AG04449 (cell line): ENCODE measurements at places on chromosomes 1 and 21.

- DNase-seq: no peak
These were observed 779.4 kb upstream of the ADGRL4 start for GRCh38 chr1:79785964-79786363.

DNA sequence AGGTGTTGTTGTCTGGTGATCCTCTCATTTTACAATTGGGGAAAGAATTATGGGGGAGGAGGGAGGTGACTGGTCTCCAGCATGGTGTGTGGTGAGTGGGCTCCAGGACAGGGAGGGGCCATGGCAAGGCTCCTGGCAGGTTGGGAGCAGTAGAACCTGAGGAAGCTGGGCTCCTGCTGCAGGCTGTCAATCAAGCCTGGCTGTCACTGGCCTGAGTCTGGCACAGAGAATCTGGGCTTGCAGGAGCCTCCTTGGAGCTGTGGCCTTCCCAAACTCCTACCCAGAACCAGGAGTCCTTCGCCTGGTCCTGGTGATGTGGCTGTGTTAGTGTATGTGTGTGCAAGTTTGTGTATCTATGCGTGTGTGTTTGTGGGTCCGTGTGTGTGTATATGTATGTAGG lies 131.9 kb upstream of the CSF3R start:
- no peak for DNase-seq

GRCh38 chr1:197690074-197690473 lies 85.2 kb downstream of the DENND1B start:
- no peak for DNase-seq

DNA sequence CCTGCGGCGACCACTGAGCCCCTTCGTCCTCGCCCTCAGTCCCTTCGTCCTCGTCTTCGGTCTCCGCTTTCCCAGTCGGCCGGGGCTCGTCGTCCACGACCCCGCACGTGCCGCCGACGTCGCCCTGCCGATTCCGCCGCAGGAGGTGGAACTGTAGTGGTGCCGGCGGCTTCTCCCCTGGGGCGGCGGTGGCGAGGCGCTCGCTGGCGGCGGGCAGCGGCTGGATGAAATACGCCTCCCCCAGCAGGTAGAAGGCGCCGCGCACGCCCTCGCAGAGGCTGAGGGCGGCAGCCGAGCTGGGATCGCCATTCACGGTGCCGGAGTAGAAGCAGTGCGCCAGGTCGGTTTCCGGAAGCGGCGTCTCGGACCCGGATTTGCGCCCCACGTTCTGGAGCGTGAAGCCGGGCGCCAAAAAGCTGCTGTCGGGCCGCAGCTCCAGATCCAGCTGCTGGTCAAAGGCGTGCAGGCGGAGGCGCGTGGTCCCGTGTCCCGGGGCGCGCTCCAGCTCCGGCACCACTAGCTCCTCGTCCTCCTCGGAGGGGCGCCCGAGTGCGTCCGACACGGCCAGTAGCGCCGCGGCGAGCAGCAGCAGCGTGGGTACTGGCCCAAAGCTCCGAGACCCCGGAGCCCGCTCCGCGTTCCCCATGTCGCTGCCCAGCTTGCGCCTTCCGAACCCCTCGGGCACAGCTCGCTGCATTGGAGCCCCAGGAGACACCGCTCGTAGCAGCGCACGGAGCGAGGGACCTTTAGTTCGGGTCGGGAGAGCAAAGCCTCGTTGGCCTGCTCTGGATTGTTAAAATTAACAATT lies 747 bp downstream of the ADAMTS1 start:
- DNase-seq: no peak

GRCh38 chr1:97461782-97462181 lies 459.1 kb downstream of the DPYD start:
- DNase-seq: no peak

- DNase-seq: no peak
These were observed 58.5 kb downstream of the SLC66A1 start for GRCh38 chr1:19370453-19371170.

- DNase-seq: no peak
These were observed 120.1 kb downstream of the SYT2 start for GRCh38 chr1:202590126-202590525.

- no peak for DNase-seq
These were observed 15.4 kb upstream of the CD2 start for GRCh38 chr1:116738673-116739370.

- peak; percentile 67 for DNase-seq
These were observed 2.3 kb downstream of the SLC2A5 start for GRCh38 chr1:9066945-9067807.

- DNase-seq: no peak
These were observed 415.5 kb downstream of the RPS6KC1 start for GRCh38 chr1:213466541-213466940.

DNA sequence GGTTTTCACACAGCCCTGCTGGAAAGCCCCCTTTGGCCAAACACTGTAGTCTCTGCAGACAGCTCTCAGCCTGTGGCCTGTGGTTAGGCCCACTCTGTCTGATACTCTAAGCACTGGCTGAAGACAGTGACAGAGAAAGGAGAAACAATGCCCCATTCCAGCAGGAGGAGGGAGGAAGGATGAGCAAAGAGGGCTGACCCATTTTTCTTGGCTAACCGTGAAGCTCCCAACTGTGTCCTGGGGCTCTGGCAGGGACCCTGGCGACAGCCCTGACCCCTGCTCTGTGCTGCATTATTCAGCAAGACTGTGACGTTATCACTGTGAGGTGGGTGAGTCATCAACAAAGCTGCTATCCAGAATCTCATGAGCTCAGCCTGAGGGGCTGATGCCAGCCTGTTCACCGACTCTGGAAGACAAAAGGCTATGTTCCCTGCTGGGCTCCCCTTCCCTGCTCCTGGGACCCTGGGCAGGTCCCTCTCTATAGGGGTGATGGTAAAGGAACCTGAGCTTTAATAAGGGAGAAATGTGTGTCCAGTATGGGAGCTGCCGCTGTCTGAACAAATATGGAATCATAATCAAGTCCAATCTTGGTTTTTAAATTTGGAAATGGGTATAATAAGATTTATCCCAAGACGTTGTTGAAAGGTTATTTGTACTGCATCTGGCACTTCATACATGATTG lies 107.0 kb downstream of the RHOU start:
- no peak for DNase-seq
